ENCODE measurements at places on chromosomes 5 and 9. TPM values are rescaled to one million over a fixed set of nuclear protein-coding genes. Genes with fewer than 3 reads are reported as not detected.

Gene IL3
- total RNA-seq = not detected

Gene JADE2
- total RNA-seq = 8.9 TPM

Gene GPR150
- not detected for total RNA-seq

Gene IFNA13
- total RNA-seq = not detected

Gene STK32A
- total RNA-seq = 0.32 TPM

Gene ZDHHC11B
- total RNA-seq = 0.26 TPM

Gene CAMK4
- 0.10 TPM for total RNA-seq

Gene ECSCR
- total RNA-seq = not detected

Gene B4GALT7
- 19.1 TPM for total RNA-seq

Gene GABRA6
- not detected for total RNA-seq

Gene ZNF883
- total RNA-seq = not detected

Gene TTLL11
- 4.0 TPM for total RNA-seq

Gene FLT4
- total RNA-seq = 6.0 TPM

Gene LOX
- total RNA-seq = 0.30 TPM

Gene STING1
- 3.0 TPM for total RNA-seq

Gene KIF12
- total RNA-seq = not detected

Gene DOCK8
- 0.69 TPM for total RNA-seq

Gene GBGT1
- total RNA-seq = 1.0 TPM

Gene SYNPO
- total RNA-seq = 11.0 TPM

Gene MGAT1
- 56.5 TPM for total RNA-seq

Gene PTGS1
- total RNA-seq = 1.9 TPM

Gene FST
- 84.8 TPM for total RNA-seq

Gene SLC25A2
- total RNA-seq = not detected

Gene GDNF
- total RNA-seq = not detected

Gene TSTD2
- total RNA-seq = 25.0 TPM

Gene PCDH12
- total RNA-seq = 0.05 TPM

Gene PCDHGA10
- 5.1 TPM for total RNA-seq

Gene EHMT1
- total RNA-seq = 44.7 TPM

Gene CARD19
- total RNA-seq = 62.7 TPM

Gene IL17B
- not detected for total RNA-seq

Gene CNTLN
- 6.4 TPM for total RNA-seq

Gene FCN2
- total RNA-seq = not detected

Gene IL4
- not detected for total RNA-seq

Gene OSTF1
- 19.3 TPM for total RNA-seq

Gene MAST4
- total RNA-seq = 0.69 TPM

Gene DCTN3
- 41.3 TPM for total RNA-seq

Gene MSX2
- 11.7 TPM for total RNA-seq
